B cell (primary cell): ENCODE measurements at places on chromosomes 1 and 21. TPM values are rescaled to one million over a fixed set of nuclear protein-coding genes. Genes with fewer than 3 reads are reported as not detected.

DNA sequence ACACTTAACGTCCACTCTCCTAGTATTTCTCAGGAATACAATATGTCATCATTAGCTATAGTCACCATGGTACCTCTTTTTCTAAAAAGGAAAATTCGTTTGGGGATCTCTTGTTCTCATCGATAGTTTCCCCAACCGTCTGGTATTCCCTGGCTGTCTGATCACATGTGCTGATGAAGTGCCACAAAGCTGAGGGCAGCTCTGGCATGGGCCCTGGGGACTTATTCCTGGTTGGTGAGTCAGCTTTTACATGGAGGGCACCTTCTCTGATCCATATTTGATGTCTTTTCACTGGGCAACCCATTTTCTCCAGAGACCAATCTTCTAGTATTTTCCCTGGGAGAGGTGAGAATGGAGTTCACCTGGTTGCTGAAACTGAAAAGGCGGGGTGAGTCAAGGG lies 39.5 kb downstream of the CHD1L start:
- H3K27ac ChIP-seq = no peak overlapping the region
- H3K4me1 ChIP-seq = no peaks in the 10 kb centered on the region
- peaks cover 4% of the 10 kb centered on the region for H3K36me3 ChIP-seq
- H3K27me3 ChIP-seq = no peaks in the 10 kb centered on the region

- H3K36me3 ChIP-seq = no peaks in the 10 kb centered on the region
- H3K4me1 ChIP-seq = no peaks in the 10 kb centered on the region
- no peak overlapping the region for H3K4me3 ChIP-seq
- peak; percentile 64 for DNase-seq
- no peak overlapping the region for H3K27ac ChIP-seq
Observed at GRCh38 chr1:201408176-201408833, 9.2 kb upstream of the LAD1 start.

DNA sequence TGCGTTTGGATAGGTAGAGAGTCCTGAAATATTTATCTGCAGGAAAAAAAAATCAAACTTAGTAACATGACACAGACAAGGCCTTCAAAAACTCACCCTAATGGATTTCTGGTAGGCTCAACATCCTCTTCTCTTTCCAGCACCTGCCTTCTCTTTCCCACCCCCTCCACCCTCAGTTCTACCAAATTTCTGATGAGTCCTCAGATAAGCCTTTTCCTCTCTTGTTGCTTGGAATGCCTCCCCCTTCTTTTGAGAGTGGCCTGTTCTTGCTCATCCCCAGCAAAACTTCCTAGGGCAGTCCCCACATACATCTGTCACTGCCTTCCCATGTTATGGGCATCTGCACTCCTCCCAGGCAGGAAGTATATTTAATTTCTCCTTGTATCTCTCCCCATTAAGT lies 7.6 kb upstream of the LBR start:
- H3K4me3 ChIP-seq = no peak overlapping the region
- no peaks in the 10 kb centered on the region for H3K27me3 ChIP-seq
- H3K27ac ChIP-seq = peak overlapping the region; percentile 30
- H3K4me1 ChIP-seq = peaks cover 26% of the 10 kb centered on the region
- DNase-seq = no peak
- H3K36me3 ChIP-seq = no peaks in the 10 kb centered on the region

GRCh38 chr21:16572032-16572431 lies 842.2 kb downstream of the USP25 start:
- H3K4me3 ChIP-seq = no peak overlapping the region
- no peaks in the 10 kb centered on the region for H3K36me3 ChIP-seq
- H3K27ac ChIP-seq = no peak overlapping the region
- no peaks in the 10 kb centered on the region for H3K4me1 ChIP-seq

GRCh38 chr1:55718758-55719671 lies 503.9 kb upstream of the USP24 start:
- H3K4me3 ChIP-seq = no peak overlapping the region
- no peaks in the 10 kb centered on the region for H3K27me3 ChIP-seq
- no peaks in the 10 kb centered on the region for H3K36me3 ChIP-seq
- no peak for DNase-seq

DNA sequence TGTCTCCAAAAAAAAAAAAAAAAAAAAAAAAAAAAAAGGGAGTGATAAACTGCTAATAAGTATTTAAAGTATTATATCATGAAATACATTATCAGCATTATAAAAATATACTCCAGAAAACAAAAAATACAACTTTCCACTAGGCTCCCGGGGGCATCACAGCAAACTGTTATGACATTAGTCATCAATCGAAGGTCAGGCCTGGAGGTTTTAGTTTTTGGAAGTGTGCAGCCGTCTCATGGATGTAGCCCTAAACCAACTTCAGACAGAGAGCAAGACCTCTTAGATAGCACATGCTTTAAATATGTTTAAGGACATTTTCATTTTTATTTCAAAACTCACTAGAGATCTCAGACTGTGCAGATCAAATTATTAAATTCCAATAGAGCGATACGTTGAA lies 106.3 kb downstream of the RERE start:
- no peak for DNase-seq
- H3K36me3 ChIP-seq = no peaks in the 10 kb centered on the region
- peaks cover 37% of the 10 kb centered on the region for H3K4me1 ChIP-seq
- no peak overlapping the region for H3K4me3 ChIP-seq
- H3K27ac ChIP-seq = peak overlapping the region; percentile 83

- H3K27me3 ChIP-seq = no peaks in the 10 kb centered on the region
- no peaks in the 10 kb centered on the region for H3K36me3 ChIP-seq
- H3K4me1 ChIP-seq = no peaks in the 10 kb centered on the region
- no peak overlapping the region for H3K4me3 ChIP-seq
Observed at GRCh38 chr1:117820096-117820495, 109.3 kb downstream of the GDAP2 start.

- H3K4me3 ChIP-seq = no peak within 1 kb of the TSS
- H3K36me3 ChIP-seq = no peaks in the 10 kb centered on the region
- H3K27me3 ChIP-seq = no peaks in the 10 kb centered on the region
- no peak within 1 kb of the TSS for H3K27ac ChIP-seq
Observed at GRCh38 chr1:11046625-11047365, at the start of gene MASP2. Gene MASP2 (minus strand): TSS chr1:11047239. CDS start chr1:11047207, 32 bp downstream.

- no peak overlapping the region for H3K4me3 ChIP-seq
- no peak for DNase-seq
- H3K4me1 ChIP-seq = no peaks in the 10 kb centered on the region
Observed at GRCh38 chr21:27244352-27244751, 277.5 kb upstream of the ADAMTS5 start.

- H3K27ac ChIP-seq = no peak overlapping the region
- DNase-seq = no peak
- H3K27me3 ChIP-seq = no peaks in the 10 kb centered on the region
- H3K4me1 ChIP-seq = peaks cover 26% of the 10 kb centered on the region
- H3K36me3 ChIP-seq = peaks cover 16% of the 10 kb centered on the region
- H3K4me3 ChIP-seq = no peak overlapping the region
Observed at GRCh38 chr1:40762144-40762923, 21.3 kb upstream of the KCNQ4 start.

GRCh38 chr21:43315244-43316137 lies 111.4 kb downstream of the SIK1 start:
- peak; percentile 67 for DNase-seq
- no peaks in the 10 kb centered on the region for H3K27me3 ChIP-seq
- H3K36me3 ChIP-seq = no peaks in the 10 kb centered on the region
- H3K4me1 ChIP-seq = peaks cover 19% of the 10 kb centered on the region
- no peak overlapping the region for H3K4me3 ChIP-seq
- no peak overlapping the region for H3K27ac ChIP-seq

DNA sequence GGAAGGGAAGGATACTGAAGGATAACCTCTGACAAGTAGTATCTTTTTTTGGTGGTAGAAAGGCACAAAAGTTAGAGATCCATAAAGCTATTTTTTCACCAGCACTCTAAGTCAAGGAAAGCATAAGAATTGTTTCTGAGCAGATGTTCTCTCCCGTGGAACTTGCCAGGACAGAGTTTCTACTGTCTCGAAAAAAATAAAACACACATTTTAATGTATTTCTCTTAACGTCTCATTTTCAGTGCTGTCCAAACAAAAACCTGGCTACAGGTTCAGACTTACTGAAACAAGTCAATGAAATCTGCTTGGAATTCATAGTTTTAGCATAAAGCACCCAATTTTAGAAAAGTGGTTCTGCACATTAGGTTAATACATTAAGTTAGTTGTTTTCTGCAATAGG lies 338.3 kb downstream of the LTN1 start:
- no peaks in the 10 kb centered on the region for H3K4me1 ChIP-seq
- no peak overlapping the region for H3K4me3 ChIP-seq
- no peaks in the 10 kb centered on the region for H3K27me3 ChIP-seq
- no peak overlapping the region for H3K27ac ChIP-seq
- H3K36me3 ChIP-seq = no peaks in the 10 kb centered on the region
- no peak for DNase-seq

DNA sequence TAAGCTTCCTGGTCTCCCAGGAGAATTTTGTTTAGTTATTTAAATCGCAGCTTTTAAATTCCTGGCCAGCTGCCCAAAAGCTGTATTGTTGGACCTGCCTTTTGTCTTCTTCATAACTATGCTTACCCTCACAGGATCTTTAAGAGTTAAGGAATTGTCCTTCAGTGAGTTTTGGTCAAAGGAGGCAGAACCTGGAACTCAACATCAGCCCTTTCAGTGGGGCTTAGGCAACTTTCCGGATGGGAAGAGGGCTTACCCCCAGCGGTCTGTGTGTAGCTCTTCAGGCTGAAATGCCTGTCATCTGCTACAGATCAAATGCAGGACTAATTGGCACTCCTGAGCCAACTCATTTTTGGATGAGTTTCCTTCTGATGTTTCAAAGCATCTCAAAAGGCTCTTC lies 402.6 kb downstream of the SIPA1L2 start:
- H3K4me1 ChIP-seq = no peaks in the 10 kb centered on the region
- H3K4me3 ChIP-seq = no peak overlapping the region
- DNase-seq = no peak
- H3K27me3 ChIP-seq = no peaks in the 10 kb centered on the region
- H3K27ac ChIP-seq = no peak overlapping the region

GRCh38 chr21:32468681-32469111 lies 56.2 kb downstream of the EVA1C start:
- no peak overlapping the region for H3K4me3 ChIP-seq
- no peaks in the 10 kb centered on the region for H3K36me3 ChIP-seq
- H3K4me1 ChIP-seq = no peaks in the 10 kb centered on the region
- no peak for DNase-seq
- H3K27me3 ChIP-seq = no peaks in the 10 kb centered on the region
- no peak overlapping the region for H3K27ac ChIP-seq

- peaks cover 23% of the 10 kb centered on the region for H3K4me1 ChIP-seq
- no peaks in the 10 kb centered on the region for H3K27me3 ChIP-seq
- H3K36me3 ChIP-seq = peaks cover 3% of the 10 kb centered on the region
- no peak for DNase-seq
Observed at GRCh38 chr1:174998569-174999215, 1.1 kb upstream of the CACYBP start.

GRCh38 chr1:87058343-87058649 lies 143.9 kb downstream of the HS2ST1 start:
- H3K36me3 ChIP-seq = no peaks in the 10 kb centered on the region
- no peaks in the 10 kb centered on the region for H3K27me3 ChIP-seq
- H3K27ac ChIP-seq = peak overlapping the region; percentile 90
- no peak overlapping the region for H3K4me3 ChIP-seq

GRCh38 chr1:15152318-15153183 lies 996 bp upstream of the TMEM51 start:
- H3K4me1 ChIP-seq = peaks cover 28% of the 10 kb centered on the region
- no peak for DNase-seq
- no peaks in the 10 kb centered on the region for H3K36me3 ChIP-seq
- H3K27me3 ChIP-seq = peaks cover 17% of the 10 kb centered on the region
- H3K4me3 ChIP-seq = no peak overlapping the region
- no peak overlapping the region for H3K27ac ChIP-seq

DNA sequence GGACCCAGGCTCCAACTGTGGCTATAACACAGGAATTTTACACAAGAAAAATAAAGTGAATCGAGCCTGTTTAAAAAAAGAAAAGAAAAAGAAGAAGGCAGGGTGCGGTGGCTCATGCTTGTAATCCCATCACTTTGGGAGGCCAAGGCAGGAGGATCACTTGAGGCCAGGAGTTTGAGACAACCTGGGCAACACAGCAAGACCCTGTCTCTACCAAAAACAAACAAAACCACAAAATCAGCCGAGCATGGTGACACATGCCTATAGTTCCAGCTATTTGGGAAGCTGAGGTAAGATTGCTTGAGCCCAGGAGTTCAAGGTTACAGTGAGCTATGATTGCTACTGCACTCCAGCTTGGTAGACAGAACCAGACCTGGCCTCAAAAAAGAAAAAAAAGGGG lies 17.7 kb downstream of the MTF1 start:
- H3K27me3 ChIP-seq = no peaks in the 10 kb centered on the region
- H3K4me1 ChIP-seq = peaks cover 8% of the 10 kb centered on the region
- H3K4me3 ChIP-seq = no peak overlapping the region
- no peak for DNase-seq

GRCh38 chr1:47415728-47416318 lies at the start of gene FOXE3:
Gene FOXE3 (plus strand): TSS chr1:47416285. CDS start chr1:47416316, 31 bp downstream.
- H3K27me3 ChIP-seq = peaks cover 30% of the 10 kb centered on the region
- DNase-seq = no peak
- no peaks in the 10 kb centered on the region for H3K4me1 ChIP-seq
- H3K36me3 ChIP-seq = no peaks in the 10 kb centered on the region
- H3K27ac ChIP-seq = no peak within 1 kb of the TSS

DNA sequence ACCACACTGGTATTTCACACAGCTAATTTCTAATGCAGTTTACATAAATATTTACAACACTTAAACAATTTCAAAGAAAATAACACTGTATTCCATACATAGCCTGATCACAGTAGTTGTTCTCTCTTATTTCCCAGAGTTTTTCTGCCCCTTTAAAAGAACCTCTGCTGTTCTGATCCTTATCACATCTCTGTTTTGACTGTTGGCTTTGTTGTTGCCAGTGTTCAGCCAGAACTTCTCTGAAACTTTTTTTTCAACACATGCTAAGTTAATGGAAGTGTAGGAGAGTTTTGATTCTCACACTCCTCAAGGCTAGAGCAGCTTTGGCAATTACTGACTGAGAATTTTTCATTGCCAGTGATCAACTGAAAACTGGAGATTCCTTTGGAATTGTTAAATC lies 11.1 kb downstream of the SELE start:
- no peak overlapping the region for H3K4me3 ChIP-seq
- H3K27me3 ChIP-seq = no peaks in the 10 kb centered on the region
- no peaks in the 10 kb centered on the region for H3K4me1 ChIP-seq
- no peak overlapping the region for H3K27ac ChIP-seq
- no peaks in the 10 kb centered on the region for H3K36me3 ChIP-seq

- no peak for DNase-seq
- H3K27me3 ChIP-seq = no peaks in the 10 kb centered on the region
- no peaks in the 10 kb centered on the region for H3K36me3 ChIP-seq
- H3K4me3 ChIP-seq = no peak overlapping the region
Observed at GRCh38 chr1:1948783-1949182, 29.7 kb upstream of the TMEM52 start.

Gene TNFRSF8
- polyA plus RNA-seq = 0.10 and 0.36 TPM in 2 replicates

Gene USH2A
- polyA plus RNA-seq = 0.01 TPM in 1 of 2 replicates, not detected in the other

Gene LCA5L
- polyA plus RNA-seq = 0.17 TPM in 1 of 2 replicates, not detected in the other

Gene IL10RB
- 29.3 and 39.4 TPM in 2 replicates for polyA plus RNA-seq

Gene TINAGL1
- polyA plus RNA-seq = not detected in 2 replicates

Gene LCE1D
- polyA plus RNA-seq = not detected in 2 replicates

Gene ARHGAP29
- not detected in 2 replicates for polyA plus RNA-seq

Gene RHD
- polyA plus RNA-seq = not detected in 2 replicates

Gene ZNF697
- not detected in 2 replicates for polyA plus RNA-seq

Gene ATAD3B
- 50.9 and 62.0 TPM in 2 replicates for polyA plus RNA-seq

Gene CFHR5
- not detected in 2 replicates for polyA plus RNA-seq

Gene SYT6
- not detected in 2 replicates for polyA plus RNA-seq

Gene NPHP4
- polyA plus RNA-seq = 6.5 and 8.1 TPM in 2 replicates

Gene SLC45A1
- 0.22 and 0.64 TPM in 2 replicates for polyA plus RNA-seq

Gene ZNF672
- 46.4 and 82.4 TPM in 2 replicates for polyA plus RNA-seq

Gene UBXN11
- polyA plus RNA-seq = 66.2 and 68.0 TPM in 2 replicates
